Stimulated activated effector memory CD8-positive, alpha-beta T cell treated with anti-CD3 and anti-CD28 coated beads, Interleukin-12 subunit alpha, Interleukin-12 subunit beta, amount 100 ng/mL, for 72 hours (primary cell): ENCODE measurements at places on chromosomes 5 and 9.

- no peak for DNase-seq
Measured at GRCh38 chr9:34106110-34106509, 20.4 kb downstream of the DCAF12 start.

DNA sequence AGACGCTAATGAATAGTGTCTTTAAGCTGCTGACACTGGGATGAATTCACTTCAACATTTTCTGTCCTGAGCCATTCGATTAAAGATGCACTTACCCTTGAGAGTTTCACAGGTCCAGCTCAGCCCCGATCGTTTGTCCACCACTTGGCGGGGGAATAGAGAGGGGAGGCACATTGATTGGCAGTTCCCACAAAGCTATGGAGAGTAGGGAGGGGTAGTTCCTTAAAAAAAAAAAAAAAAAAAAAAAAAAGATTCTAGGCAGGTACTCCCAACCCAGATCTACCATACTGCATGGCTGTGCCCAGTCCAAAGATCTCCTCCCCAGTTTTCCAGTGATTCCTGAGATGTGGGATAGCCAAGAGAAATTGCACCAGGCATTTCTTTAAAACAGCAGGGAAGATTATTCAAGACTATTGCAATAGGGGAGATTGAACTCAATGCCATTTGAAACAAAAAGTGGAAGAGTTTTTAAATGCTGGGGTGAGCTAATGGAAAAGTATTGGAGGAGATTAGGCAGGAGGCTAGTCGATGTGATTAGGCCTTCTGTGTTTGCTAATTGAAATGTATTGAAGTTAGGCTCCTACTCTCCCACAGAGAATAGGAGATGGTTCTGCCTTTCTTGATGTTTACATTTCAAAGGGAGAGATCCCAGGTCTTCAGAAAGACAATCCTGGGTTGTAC, 2217.4 kb upstream of the WWC1 start:
- DNase-seq, result no peak

DNA sequence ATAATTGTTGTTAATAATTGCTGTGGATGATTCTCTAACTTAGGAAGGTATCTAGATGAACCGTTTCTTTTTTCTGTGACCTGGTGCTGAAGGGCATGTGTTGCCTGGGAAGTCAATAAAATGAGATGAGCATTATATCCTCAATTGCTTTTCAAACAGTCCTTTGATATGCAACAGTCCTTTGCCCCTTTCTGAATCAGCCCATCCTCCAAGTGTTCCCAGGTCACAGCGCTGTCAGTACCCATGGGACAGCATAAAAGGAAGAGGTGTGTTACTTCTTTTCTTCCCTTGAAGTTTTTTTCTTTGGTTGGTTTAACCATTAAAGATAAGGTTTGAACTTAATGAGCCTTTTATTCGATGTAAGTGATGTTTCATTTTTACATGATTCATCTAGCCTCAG, 651.8 kb downstream of the SEMA5A start:
- no peak for DNase-seq

DNA sequence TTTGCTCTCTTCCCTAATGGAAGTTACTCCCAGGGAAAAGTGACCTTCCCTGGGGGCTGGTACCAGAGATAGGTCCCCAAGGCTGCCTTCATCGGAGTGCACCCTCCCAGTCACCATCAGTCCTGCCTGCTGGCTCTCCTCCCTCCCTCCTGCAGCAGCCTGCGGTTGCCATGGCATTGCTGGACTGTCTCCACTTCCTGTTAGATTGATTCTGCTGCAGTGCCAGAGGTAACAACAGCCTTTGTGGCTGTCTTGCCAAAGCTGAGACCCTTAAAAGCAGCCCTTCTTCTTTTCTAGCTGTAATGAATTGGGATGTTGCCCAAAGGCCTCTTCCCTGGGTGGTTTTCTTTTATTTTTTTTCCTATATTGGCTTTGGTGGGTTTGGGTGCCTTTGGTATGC, 78.1 kb upstream of the PRLR start:
- no peak for DNase-seq

DNA sequence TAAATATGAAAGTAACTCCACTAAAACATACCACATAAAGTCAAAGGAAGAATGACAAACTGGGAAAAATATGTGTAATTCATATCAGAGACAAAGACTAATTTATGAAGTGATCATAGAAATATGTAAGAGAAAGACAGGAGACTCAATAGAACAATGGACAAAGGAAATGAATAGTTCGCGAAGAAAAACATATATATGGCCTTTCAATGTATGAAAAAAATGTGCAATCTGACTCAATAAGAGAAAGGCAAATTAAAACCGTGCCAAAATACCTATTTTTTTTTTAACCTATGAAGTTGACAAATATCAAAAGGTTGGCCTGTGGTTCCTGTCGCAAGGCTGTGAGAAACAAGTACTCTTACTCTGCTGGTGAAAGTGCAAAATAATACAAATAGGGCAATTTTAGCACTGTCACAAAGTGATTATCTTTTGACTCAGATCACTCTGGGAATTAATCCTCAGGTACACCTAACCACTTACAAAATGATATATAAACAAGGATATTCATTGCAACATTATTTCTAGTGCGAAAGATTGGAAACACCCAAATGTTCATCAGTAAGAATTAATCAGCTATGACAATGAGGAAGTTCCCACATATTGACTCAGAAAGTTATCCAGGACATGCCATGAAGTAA, 3.7 kb downstream of the C9 start:
- no peak for DNase-seq

DNA sequence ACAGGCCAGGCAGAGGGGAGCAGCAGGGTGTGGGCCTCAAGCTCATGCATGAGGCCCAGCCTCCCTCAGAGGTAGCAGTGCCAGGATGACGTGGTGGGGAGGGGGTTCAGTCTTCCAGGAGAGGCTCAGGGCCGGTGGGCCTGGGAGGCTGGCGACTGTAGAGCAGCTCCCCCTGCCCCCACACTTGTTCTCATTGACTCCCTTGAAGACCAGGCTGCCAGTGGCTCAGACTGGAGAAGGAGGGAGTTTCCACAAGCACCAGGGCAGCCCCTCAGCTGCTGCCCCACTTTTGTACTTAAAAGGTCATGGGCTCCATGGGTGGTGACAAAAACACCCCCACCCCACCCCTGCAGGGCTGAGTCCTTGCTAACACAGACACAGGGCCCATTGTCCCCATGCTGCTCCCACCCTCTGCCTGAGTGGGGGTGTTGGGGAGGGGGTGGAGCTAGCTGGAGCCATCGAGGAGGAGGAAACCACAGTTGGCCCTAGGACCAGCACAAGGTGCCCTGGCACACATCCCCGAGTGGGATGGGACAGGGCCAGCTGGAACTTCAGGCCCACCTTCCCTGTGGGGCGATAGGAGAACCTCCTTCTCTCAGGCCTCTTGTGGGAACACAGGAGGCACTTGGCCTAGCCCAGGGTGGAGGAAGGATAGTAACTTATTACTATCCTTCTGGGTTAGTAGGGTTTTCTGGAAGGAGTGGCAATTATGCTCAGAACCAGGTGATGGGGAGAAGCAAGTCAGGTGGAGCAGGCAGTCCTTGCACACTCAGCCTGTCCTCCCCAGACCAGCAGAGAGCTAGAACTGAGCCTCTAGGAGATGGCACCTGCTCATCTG, 10.7 kb downstream of the PDLIM4 start:
- no peak for DNase-seq

GRCh38 chr9:133714606-133715294, 23.4 kb downstream of the SARDH start:
- DNase-seq, result no peak

DNA sequence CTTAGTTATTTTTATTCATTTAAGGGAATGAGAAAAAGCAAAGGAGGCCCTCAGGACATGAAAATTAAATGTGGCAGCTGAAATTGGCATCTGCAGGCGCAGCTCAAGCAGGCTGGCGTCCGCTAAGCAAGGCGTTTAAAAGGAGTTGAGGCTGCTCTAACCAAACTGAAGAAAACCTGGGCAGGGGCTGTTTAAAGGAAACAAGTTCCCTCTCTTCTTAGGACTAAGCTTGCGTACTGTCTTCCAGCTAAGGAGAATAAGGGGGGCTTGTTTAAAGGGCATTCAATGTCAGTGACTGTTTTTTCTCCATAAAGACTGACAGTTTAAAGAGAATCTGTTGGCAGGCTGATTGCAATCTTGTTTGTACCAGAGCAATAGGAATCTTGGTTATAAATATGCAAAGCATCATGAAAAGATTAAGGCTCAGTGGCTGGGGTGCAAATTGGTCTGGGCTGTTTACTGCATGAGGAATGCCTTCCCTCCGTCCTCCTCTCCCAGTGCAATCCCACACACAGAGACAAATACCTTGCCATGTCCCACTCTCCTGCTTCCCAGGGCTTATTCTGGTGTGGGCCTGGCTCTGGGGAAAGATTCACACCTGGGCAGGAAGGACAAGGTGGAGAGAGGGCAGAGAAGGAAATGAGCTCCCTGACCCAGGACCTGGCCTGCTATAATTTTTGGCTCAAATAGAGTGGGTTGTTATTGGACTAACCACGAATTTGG, 85.9 kb upstream of the LIFR start:
- no peak for DNase-seq

DNA sequence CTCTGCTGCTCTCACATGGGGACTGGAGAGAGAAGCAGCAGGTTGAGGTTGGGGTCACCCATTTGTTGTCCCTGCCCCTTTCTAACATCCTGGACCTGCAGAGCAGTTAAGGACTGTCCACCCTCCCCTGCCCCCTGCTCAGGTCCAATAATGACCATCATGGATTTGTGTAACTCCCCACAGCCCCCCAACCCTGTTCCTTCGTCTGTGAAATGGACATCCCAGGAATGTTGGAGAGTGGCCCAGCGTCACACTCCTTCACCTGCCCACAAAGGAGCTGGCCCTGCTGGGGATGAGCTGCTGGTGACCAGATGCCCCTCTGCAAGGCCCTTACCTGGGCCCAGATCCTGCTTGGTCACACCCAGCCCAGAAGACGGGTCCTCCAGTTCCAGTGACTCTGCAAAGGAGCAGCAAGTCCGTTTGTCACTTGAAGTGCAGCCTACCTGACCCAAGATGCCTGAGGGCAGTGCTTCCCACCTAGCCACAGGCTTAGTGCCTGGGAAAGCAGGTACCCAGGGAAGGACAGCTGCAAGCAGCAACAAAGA, 10.4 kb downstream of the CD74 start:
- no peak for DNase-seq

DNA sequence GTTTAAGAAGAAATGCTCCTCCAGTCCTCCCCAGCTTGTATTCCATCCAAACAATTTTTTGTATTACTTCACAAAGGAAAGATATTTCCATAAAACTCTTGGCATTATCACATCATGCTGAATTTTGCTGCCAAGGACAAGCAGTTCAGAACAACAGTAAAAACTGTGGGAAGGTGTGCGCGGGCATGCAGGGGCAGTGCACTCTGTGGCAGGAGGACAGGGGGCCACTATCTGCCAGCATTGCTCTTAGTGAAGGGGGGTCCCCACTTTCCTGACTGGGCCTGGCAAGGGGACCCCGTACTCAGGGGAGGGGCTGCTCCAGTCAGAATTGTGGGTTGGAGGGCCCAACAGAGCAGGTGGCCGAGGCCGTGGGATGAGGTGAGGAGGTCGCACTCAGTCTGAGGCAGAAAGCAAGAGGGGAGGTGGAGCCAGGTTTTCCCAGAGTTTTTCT, 32.8 kb downstream of the ANGPTL2 start:
- no peak for DNase-seq

DNA sequence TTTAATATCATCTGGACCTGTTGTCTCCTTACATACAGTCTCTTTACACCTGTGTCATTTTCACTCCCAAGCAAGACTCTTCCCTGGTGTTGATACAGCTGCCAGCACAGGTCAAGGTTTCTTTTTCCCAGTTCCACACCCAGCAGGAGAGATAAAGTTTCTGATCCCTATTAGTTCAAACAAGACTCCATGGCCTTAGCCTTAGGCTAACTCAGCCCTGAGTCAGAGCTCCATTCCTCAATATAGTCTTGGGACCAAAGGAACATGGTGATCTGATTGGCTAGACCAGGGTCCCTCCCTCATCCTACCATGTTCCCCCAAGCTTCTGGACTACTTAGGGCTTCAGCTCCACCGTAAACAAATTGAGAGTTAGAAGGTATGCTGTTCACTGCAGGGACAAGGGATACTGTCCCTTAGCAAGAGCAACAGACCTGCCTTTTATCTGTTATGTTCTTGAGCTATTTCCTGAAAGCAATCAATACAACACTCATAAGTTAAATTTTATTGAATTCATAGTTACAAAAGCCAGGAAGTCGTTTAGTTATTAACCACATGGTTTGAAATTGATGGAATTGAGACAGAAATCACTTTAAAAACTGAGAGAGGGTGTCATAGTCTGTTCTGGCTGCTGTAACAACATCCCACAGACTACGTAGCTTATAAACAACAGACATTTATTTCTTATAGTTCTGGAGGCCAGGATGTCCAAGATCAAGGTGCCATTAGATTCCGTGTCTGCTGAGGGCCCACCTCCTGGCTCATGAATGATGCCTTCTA, 20.5 kb downstream of the SLC1A1 start:
- no peak for DNase-seq

- no peak for DNase-seq
Measured at GRCh38 chr9:131734781-131735180, 5.1 kb downstream of the RAPGEF1 start.
